Right ventricle myocardium superior (tissue), 1 donor: ENCODE measurements at places on chromosomes 4 and X. TPM values are rescaled to one million over a fixed set of nuclear protein-coding genes. Genes with fewer than 3 reads are reported as not detected.

The SLC4A4 gene
- 21.2 TPM for total RNA-seq

The TLR6 gene
- 2.3 TPM for total RNA-seq

The SATL1 gene
- total RNA-seq, result not detected

The PLAC1 gene
- total RNA-seq, result not detected

The TMA16 gene
- 10.7 TPM for total RNA-seq

The BTK gene
- 1.8 TPM for total RNA-seq

The ADAMTS3 gene
- 0.27 TPM for total RNA-seq

The AMOT gene
- 8.6 TPM for total RNA-seq

The SPANXN3 gene
- not detected for total RNA-seq

The MCTS1 gene
- total RNA-seq, result 30.3 TPM

The DNASE1L1 gene
- 57.7 TPM for total RNA-seq

The UGT2B11 gene
- total RNA-seq, result not detected

The ARMCX5 gene
- total RNA-seq, result 3.1 TPM

The PSMD10 gene
- total RNA-seq, result 17.9 TPM

The TMSB15A gene
- not detected for total RNA-seq

The MTMR8 gene
- 0.51 TPM for total RNA-seq

The CXCL1 gene
- 0.81 TPM for total RNA-seq

The NDP gene
- total RNA-seq, result not detected

The OPRPN gene
- total RNA-seq, result not detected

The HTT gene
- 23.9 TPM for total RNA-seq

The NSUN7 gene
- 1.5 TPM for total RNA-seq
